Stimulated activated CD4-positive, alpha-beta T cell treated with anti-CD3 and anti-CD28 coated beads, Interleukin-15, amount 100 ng/mL, for 24 hours (primary cell): ENCODE measurements at places on chromosomes 11 and 22.

GRCh38 chr11:121515335-121515671, 62.5 kb upstream of the SORL1-AS1 start:
- DNase-seq, result no peak

DNA sequence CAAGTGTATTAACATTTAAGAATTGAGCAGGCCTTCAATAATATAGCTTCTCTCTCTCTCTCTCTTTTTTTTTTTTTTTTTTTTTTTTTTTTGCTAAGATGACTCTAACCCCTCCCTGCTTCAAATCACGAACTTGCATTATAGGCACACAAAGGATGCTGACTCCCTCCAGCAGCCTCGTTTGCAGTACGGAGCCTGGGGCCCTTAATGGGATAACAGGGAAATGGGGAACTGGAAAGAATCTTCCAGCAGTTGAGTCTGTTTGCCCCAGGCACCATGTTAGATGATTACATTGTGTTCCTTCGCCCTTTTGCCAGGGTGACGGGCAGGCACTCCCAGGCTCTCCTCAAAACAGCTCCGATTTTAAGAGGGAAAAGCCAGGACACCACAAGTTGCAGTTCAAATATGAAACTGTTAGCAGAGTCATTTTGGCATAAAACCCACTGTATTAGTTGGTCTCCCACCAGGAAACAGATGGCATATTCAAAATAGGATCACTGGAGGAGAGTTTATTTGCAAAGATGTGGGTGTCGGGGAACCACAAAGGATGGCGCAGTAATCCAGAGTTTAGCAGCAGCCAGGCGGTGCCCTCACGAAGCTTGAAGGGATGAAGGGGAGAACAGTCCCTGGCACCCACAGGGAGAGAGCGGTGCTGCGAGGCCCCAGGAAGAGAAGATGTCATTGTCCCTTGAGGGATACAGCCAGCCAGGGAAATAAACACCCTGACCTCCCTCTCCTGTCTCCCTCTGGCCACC, 26.5 kb upstream of the TREH start:
- DNase-seq, result no peak

DNA sequence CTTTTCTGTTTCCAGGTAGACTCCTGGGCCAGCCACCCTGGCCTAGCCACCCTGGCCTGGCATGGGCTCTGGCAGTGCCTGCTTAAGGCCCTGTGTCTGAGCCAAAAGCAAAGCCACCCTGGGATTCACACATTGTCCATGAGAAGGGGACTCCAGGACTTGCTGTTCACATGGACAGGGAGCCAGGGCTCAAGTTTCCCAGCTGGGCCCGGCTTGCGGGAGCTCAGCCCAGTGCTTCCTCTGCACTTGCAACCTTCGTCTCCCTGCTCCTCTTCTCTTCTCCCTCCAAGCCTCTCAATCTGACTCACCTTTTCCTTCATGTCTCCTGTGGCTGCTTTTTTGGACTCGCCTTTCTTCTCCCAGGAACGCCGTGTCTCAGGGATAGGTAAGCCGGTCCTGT, 130.3 kb downstream of the MICAL2 start:
- no peak for DNase-seq

DNA sequence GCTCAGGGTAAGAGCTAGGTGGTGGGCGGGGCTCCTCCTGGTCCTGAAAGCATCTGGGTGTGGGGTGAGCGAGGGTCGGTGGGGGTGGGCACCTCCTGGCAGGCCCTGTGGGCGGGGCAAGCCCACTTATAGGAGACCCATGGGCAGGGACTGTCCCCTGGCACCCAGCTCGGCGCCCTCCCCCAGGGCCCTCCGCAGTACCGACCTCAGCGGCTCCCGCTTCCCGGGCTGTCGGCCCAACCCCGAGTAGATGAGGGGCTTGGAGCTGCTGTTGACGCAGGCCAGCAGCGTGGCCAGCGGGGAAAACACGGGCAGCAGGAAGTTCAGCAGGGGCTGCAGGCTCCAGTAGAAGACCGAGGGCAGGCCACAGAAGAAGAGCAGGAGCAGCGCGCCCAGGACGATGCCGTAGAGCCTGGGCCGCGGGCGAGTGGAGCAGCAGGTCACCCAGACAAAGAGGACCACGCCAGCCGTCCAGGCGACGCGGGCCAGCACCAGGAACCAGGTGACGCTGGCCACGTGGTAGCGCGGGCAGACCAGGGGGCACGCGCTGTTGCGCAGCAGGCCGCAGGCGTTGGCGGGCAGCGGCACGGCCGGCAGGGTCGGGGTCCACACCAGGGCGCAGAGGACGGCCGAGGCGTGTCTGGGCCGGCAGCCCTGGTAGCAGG, 663 bp downstream of the MRGPRG start:
- DNase-seq, result no peak

DNA sequence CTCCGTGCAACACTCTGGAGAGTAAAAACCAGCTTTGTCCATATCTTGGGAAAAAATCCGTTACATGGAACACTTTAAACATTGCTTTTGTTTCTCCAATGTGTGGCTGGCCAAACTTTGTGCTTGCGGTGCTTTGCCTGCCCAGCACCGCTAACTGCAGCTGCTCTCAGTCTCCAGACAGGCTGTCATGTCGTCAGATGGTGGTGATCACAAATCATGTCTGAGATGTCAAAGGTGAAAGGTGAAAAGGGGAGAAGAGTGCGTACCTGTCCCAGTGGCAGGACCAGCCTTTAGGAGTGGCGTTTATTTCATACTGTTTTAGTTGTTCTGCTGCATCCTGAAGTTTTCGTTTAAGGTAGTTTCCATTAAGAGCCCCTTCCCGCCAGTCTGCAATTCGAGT, 17.1 kb upstream of the AGBL2 start:
- no peak for DNase-seq

GRCh38 chr11:76209375-76209972, 3.2 kb upstream of the WNT11 start:
- peak; percentile 50 for DNase-seq

DNA sequence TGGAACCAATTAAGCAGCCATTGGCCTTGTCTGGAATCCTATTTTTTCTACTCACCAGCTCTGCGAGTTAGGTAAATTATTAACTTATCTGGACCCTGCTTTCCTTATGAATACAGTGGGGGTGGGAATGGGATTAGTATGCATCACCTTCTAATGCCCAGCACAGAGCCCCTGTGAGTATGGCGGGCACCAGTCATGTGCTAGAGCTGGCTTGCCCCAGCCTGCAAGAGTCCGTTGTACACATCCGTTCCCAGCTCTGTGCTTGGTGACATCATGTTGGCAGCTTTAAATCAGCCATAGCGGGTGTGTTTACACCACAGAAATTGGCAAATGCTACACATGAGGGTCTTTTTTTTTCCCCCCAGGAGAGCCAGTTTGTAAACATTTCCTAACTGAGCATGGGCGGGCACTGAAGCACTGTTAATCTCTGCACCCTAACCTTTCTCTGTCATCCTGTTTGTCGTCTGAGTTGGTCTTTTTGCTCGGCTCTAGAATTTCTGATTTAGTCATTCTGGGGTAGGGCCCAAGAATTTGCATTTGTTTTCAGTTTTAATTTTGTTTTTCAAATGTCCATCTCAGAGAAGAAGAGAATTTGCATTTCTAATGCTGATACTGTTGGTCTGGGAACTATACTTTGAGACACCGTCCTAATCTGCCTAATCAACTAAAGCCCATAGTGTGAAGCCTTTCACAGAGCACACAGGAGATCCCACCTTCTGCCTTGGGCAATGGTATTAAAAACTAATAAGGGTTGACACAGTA, 130.3 kb upstream of the TBCEL start:
- no peak for DNase-seq

DNA sequence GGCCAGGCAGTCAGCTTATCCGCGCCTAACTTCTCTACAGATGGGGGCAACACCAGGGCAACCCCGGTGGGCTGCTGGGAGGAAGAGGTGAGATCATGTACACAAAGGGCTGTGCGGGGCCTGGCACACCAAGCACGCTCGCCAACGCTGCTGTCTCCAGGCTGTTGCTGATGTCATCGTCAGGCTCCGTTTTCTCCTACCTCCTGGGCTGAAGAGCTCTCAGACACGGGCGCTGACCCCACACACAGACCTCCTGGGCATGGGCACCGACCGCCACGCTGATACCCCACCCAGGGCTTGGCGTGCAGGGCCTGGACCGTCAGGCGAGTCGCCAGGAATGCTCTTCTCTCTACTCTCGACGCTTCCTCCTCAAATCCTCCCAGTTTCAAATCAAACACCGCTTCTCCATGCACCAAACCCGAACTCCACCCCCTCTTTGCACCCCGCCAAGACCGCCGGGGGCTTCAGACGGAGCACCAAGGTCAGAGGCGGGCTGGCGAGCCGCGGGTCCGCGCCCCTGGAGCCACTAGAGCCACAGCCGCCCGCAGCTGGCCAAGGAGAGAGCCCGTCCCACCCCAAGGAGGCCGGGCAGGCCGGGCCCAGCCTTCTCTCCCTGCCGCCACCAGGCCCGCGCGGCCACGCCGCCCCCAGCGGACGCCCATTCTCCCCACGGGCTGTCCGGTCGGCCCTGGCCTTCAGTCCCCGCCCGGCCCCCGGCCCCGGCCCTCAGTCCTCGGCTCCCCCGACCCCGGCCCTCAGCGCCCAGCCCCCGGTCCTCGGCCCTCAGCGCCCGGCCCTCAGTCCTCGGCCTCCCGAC, 772 bp downstream of the SBF1 start:
- DNase-seq, result peak; percentile 60

DNA sequence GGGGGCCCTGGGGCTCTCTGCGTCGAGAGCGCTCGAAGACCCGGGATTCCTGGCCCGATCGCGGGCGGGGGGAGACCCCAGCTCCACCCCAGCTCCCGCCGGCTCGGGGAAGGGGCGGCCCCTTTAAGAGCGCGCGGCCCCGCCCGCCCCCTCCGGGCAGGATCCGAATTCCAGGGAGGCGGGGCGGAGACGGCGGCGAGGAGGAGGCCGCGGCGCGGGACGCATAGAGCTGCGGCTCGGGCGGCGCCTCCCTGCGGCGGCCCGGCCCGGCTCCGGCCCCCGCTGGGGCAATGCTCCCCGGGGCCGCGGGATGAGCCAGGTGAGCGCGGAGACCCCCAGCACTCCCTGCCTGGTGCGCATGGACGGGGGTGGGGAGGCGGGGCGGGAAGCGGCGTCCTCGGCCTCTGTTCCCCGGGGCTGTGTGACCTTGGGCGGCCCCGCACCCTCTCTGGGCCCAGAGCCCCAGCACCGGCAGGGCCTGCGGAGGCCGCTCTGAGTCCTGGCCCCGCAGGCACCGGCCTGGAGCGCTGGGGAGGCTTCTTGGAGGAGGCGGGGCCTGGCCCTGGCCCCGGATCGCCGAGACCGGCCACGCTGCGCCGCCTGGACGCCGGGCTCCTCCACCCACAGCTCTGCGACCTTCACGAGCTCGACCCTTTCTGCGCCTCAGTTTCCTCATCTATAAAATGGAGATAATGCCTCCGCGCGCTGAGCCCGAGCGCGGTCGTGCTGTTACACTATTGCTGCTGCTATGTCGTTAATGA, 565 bp downstream of the GAS2L1 start:
- peak; percentile 65 for DNase-seq

- no peak for DNase-seq
These were observed 15.3 kb upstream of the RAB30 start for GRCh38 chr11:83087035-83087434.

- DNase-seq, result no peak
These were observed 124.1 kb downstream of the WNT7B start for GRCh38 chr22:45852826-45853225.

GRCh38 chr11:123559523-123559955, 94.9 kb downstream of the SCN3B start:
- DNase-seq, result no peak

GRCh38 chr22:16964366-16964765, 43.7 kb downstream of the GAB4 start:
- DNase-seq, result no peak

DNA sequence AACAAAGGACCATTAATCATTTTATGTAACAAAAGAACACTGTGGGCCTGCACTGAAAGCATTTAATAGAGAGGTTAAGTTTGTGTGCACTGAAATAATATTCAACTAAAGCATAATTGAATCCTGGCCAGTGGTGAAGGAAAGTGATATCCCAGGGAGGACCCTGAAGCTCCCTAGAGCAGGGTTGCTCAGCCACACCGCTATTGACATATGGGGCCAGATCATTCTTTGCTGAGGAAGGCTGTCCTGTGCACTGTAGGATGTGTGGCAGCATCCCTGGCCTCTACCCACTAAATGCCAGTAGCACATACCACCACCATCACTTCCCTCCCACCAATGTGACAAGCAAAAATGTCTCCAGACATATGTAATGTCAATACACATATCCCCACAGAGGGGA, 166.1 kb upstream of the MTNR1B start:
- no peak for DNase-seq

DNA sequence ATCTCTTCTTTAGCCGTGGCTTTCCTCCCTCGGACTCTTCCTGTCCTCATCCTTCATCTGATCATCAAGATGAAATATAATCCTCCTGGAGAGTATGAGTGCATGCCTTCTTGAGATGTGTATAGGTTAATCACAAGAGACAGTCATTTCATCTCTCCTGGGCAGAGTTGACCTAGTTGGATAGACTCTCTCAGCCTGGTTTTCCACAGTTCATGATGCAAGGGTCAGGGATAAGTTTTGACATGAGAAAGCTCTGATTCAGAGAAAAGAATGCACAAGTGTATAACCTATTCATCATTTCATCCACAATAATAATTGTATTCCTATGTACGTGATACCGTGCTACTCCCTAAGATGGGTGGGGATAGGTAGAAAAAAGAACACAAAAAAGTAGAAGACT, 33.2 kb upstream of the CCDC90B start:
- DNase-seq, result no peak

GRCh38 chr22:31950226-31950625, 5.9 kb downstream of the YWHAH start:
- DNase-seq, result no peak

GRCh38 chr11:127485541-127485940, 485.0 kb upstream of the KIRREL3 start:
- DNase-seq, result no peak

DNA sequence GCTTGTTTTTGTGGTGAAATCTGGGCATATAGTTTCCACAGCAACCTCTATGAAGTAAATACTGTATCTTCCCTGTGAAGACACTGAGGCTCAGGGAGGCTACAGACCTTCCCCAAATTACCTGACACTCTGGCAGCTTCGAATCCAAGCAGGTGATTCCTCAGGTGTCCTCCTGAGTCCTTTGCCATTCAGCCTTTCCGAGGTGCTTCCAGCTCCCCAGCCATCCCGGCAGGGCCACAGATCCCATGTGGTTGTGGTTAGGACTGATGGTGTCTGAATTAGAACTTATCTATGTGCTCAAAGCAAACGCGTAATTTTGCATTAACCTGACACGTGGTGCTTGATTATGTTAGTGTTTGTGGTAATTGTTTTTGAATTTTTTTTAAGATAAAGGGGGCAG, 785.6 kb downstream of the BRD1 start:
- DNase-seq, result no peak

- no peak for DNase-seq
These were observed 121.7 kb downstream of the MIAT start for GRCh38 chr22:26779108-26779507.

- DNase-seq, result no peak
These were observed 2.8 kb upstream of the ANO9 start for GRCh38 chr11:444396-445144.
